Left renal cortex interstitium (tissue), 4 donors: ENCODE measurements at places on chromosomes 2 and 18. TPM values are rescaled to one million over a fixed set of nuclear protein-coding genes. Genes with fewer than 3 reads are reported as not detected.

The CYP26B1 gene
- polyA plus RNA-seq, result 18.3 TPM

The ANKRD39 gene
- 12.0 TPM for polyA plus RNA-seq

The ST3GAL5 gene
- polyA plus RNA-seq, result 9.5 TPM

The GTF2A1L gene
- not detected for polyA plus RNA-seq

The LDAH gene
- 35.6 TPM for polyA plus RNA-seq

The SP140 gene
- polyA plus RNA-seq, result 1.4 TPM

The SLC30A3 gene
- 5.6 TPM for polyA plus RNA-seq

The TMEM178A gene
- polyA plus RNA-seq, result 95.4 TPM

The PRSS56 gene
- polyA plus RNA-seq, result 0.08 TPM

The SERPINB13 gene
- polyA plus RNA-seq, result not detected

The MALL gene
- polyA plus RNA-seq, result 12.9 TPM

The C2orf66 gene
- polyA plus RNA-seq, result 1.2 TPM

The COL4A4 gene
- polyA plus RNA-seq, result 44.2 TPM

The CRYBA2 gene
- polyA plus RNA-seq, result not detected

The SERPINB10 gene
- polyA plus RNA-seq, result 0.38 TPM

DNA sequence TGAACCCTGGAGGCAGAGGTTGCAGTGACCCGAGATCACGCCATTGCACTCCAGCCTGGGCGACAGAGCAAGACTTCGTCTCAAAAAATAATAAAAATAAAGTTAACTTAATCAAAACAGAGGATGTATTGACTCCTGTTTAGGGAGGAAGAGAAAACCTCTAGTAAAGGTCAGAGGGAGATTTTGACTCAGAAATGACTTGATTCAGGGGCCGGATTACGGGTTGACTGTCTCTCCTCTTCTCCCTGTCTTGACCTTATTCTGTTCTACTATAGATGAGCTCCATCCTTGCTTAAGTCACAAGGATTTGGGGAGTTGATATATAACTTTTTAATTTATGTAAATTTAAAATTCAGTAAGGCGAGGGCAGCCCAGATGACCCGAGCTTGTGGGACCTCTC, 71.0 kb downstream of the COX7A2L start:
- DNase-seq, result no peak

GRCh38 chr18:37393221-37393827, 172.3 kb downstream of the CELF4 start:
- no peak for DNase-seq

GRCh38 chr2:31241625-31242270, 7.8 kb downstream of the EHD3 start:
- DNase-seq, result no peak

GRCh38 chr2:220166616-220167015, 539.2 kb downstream of the SLC4A3 start:
- DNase-seq, result no peak

DNA sequence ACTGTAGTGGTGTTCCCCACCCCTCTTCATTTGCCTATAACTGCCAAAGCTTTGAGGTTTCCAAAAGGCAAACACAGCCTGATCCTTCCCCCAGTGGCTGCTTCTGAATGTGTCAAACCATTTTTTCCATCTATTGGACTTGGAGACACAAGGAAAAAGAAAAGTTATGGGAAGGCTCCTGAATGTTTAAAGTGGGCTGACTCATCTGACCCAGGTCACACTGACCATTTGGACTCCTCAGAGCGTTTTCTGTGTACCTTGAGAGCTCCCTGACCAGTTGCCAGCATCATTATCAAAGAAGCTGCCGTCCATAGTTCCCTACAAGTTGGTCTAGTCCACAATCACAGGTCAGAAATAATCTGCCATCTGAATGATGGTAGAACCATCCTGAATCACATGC, 123.4 kb upstream of the COL3A1 start:
- DNase-seq, result no peak

GRCh38 chr2:33307659-33308270, 168.7 kb upstream of the RASGRP3 start:
- no peak for DNase-seq

- no peak for DNase-seq
Observed at GRCh38 chr2:84856787-84857186, 24.1 kb downstream of the TRABD2A start.

DNA sequence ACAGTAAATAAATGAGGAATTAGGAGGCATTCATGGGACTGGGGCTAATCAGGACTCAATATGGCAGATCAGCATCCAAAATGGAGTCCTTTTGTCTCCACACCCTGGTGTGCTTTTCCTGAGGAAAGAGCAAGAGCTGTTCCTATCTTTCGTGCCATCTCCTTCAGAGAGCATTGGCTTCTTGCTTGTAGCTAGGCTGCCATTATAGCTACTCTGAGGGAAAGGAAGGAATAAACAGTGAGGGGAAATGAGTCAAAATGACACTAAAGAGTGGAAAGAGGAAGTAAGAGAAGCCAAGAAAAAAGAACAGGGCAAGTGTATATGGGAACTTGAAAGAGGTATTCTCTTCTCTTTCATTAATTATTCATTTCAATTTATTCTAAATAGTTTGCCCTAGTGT, 8.4 kb upstream of the NMI start:
- DNase-seq, result no peak

GRCh38 chr2:51758081-51758480, 726.1 kb upstream of the NRXN1 start:
- DNase-seq, result no peak

DNA sequence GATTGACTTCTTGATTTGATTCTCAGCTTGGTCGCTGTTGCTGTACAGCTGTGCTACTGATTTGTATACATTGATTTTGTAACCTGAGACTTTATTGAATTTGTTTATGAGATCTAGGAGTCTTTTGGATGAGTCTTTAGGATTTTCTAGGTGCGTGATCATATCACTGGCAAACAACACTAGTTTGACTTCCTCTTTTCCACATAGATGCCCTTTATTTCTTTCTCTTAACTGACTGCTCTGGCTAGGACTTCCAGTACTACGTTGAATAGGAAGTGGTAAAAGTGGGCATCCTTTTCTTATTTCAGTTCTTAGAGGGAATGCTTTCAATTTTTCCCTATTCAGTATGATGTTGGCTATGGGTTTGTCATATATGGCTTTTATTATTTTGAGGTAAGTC, 101.3 kb downstream of the OSBPL1A start:
- DNase-seq, result no peak

GRCh38 chr2:229882583-229882982, 39.2 kb downstream of the TRIP12 start:
- DNase-seq, result no peak

- no peak for DNase-seq
Observed at GRCh38 chr2:122132147-122132691, 376.8 kb downstream of the TSN start.

DNA sequence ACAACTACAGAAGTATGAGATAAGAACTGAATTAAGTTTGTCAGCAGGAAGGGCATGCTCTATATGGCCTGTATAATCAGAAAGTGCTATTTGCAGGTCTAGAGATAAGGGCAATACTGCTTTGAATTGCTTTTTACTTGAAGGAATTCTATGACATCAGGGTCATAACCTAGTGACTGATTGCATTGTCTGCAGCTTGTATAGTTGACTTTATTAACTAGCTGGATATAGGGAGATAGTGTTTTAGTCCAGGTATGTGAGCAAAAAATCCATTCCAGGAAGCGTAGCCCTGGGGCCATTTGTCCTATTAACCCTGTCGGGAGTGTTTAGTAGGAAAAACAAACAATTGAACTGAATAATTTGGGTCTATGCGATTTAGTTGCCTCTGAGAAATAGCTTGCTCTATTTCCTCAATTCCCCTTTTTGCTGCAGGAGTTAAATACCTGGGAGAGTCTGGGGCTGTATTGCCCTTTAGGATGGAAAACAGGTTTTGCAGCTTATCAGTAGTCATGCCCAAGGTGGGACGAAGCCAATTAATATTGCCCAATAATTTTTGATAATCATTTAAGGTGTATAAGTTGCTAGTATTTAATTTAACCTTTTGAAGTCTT, 30.0 kb downstream of the HTR2B start:
- no peak for DNase-seq

DNA sequence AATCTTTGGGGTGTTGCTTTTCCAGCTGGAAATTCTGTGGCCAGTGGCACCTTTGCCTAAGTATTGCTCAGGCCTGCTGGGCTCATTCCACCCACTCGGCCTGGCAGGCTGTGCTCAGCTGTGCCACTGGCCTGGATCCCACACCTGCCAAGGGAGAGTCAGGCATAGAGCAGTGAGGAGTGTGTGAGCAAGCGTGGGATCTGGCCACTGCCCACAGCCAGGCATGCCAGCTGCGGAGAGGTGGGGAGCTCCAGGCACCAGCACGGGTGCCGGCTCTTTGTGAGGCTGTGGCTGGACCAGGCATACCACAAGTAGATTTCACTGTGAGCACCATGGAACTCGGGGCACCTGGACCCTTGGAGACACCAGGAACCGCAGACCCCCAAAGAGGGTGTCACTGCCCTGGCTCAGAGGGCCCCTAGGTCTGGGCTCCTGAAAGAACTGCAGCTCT, 118.1 kb upstream of the MAP2 start:
- DNase-seq, result no peak

DNA sequence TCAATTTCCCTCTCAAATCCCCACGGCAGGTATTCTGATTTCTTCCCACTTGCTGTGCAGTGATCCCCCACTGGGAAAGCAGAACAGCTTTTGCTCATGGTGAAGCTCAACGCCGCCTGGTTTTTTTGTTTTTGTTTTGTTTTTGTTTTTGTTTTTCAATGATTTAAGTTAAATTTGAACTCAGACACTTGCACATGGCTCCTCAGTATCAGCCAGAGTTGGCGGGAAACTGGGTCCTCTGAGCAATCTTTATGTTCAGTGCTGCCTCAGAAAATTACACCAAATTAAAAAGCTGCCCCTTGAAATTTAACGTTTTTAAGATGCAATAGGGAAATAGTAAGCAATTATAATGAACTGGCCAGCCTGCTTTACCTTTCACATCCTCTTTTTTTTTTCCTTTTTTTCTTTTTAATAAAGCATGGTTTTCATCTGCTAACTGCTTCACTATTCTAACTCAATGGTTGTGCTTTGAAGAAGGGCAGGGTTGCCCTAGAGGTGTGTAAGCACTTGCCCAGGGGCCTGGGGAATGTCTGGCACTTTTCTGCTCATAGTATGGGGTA, 277.0 kb upstream of the HNRNPA3 start:
- no peak for DNase-seq

GRCh38 chr18:32470460-32470713, 295 bp downstream of the GAREM1 start:
- DNase-seq, result no peak

DNA sequence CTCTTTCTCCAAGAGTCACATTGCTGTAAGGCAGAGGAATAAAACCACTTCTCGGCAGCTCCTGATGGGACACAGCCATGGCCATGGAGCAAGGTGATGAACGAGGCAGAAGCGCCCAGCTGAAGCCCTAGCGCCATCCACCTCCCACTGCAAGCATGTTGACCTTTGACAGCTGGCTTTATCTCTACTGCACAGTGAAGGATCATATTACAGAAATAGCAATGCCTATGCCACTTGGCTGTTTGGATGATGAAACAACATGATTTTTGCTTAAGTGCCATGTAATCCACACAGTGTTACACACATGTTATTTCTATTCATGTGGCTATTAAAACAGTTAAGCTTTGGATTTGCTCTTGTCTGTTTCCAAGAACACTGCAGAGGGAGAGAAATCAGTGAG, 167.7 kb downstream of the VAPA start:
- no peak for DNase-seq

DNA sequence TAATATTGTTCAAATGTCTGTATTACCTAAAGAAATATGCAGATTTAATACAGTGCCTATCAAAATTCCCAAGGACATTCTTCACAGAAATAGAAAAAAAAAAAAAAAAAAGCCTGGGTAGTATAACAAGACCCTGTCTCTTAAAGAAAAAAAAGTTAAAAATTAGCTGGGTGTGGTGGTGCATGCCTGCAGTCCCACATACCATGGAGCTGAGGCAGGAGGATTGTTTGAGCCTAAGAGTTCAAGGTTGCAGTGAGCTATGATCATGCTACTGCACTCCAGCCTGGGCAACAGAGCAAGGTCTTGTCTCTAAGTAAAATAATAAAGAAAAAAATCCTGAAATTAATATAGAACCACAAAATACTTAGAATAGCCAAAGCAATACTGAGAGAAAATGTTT, 51.9 kb downstream of the SLC16A14 start:
- DNase-seq, result no peak

DNA sequence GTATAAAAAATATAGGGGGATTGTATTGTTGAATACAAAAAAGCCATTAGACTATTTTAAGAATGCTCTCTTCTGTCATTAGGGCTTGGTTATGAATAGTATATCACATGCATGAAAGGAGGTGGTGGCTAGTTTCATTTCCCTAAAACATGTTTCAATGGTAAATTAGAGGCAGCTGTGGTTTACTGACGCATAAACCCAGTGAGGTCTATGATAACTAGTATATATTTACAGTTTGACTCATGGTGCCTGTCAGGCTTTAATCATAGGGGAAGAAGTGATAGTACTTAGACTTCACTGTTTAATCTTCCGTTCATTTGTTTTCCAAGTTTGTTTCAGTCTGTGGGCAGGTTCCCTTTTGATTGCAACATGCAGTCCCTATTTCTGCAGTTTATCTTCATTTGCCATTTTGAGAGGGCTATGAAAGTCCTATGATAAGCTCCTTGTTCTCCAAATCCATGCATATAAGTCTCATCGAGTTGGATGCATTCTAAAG, 55.1 kb upstream of the MAP4K3 start:
- no peak for DNase-seq

GRCh38 chr2:13481201-13481600, 764.5 kb downstream of the TRIB2 start:
- no peak for DNase-seq

DNA sequence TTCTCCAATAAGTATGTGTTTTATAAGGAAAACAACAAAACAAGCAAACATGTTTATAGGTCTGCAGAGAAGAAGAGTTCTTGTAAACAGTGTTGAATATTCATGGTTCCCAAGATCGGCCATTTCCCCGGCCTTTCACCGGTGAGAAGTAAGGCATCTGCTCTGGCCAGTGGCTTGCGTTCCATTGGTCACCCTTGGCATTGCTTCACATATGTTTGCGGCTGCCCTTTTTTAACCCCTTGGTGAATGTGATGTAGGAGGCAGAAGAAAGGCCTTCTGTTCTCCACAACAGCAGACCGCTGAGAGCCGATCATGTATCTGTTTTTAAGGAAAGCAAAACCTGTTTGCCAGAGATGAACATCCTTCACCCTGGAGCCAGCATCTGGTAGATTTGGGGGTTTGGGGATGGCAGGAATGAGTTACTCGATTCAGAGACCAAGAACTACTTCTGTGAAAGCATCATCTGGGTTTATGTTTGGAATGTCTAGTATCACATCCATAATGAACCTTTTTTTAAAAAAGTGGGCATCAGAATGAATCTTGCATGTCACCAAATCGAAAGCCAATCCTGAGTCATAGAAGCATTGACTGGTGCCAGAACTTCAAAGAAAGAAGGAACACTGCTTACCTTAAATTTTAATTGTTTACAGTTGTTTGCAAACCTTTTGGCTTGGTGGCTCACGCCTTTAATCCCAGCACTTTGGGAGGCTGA, 112.3 kb downstream of the AGAP1 start:
- DNase-seq, result no peak

- no peak for DNase-seq
Observed at GRCh38 chr2:202337151-202337550, 39.0 kb upstream of the BMPR2 start.
